Activated T-cell treated with anti-CD3 and anti-CD28 coated beads for 48 hours (primary cell): ENCODE measurements at places on chromosomes 4 and X.

- DNase-seq: no peak
These were observed 1020.9 kb upstream of the INTU start for GRCh38 chr4:126611900-126612299.

DNA sequence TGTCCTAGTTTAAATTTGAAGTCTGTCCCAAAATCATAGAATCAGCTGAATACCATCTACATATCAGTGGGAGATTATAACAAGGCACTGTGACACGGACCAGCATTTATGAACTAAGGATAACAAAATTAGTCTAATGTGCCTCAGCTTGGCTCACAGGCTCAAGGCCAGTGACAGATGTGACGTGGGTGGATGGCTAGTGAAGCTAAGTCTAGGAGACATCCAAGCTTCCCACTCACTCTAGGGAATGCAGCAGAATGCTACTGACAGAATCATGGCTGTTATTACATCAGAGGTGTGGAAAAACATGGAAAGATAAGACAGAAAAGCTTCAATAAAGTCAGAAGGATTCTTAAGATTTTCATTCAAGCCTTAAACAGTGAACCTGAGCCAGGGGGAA is 329.9 kb downstream of the NAF1 start:
- no peak for DNase-seq

GRCh38 chr4:187993827-187994226 is 1.7 kb upstream of the ZFP42 start:
- no peak for DNase-seq

GRCh38 chr4:184368290-184368689 is 106.1 kb downstream of the IRF2 start:
- DNase-seq: no peak

- no peak for DNase-seq
These were observed 387.0 kb upstream of the ACTRT1 start for GRCh38 chrX:128439159-128439558.

DNA sequence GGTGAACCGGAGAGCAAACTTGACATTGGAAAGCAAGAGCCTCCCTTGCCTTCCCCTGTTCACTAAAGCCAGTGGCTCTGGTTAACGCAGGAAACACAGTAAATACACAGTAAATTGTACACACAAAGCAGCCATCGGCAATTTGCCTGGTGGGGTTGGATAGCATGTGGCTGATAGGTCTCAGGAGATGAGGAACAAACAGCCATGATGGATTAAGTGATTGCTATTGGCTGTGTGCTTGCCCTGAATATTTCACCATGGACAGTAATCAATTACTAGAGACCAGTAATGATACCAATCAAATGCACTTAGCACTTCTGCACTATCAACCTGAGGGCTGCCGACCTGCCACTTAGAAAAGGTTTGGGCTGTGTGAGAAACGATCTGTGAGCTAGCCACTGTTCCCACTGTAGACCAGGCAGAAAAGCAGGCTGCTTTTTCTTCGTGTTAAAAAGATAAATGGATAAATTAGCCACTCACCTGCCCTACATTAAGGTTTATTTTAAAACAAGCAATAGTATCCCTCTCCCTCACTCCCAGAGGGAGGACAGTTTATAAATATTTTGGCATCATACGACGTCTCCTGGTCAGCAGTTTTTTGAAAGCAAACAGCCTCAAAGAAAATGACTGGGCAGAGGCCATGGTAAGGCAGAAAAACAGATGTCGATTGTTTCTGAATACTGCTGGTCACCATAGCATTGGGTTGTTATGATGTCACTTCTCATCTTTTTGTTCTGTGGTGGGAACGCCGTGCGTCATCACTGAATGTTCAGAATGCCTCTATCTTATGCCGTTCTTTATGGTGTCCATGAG is 167.1 kb downstream of the MAML3 start:
- no peak for DNase-seq

DNA sequence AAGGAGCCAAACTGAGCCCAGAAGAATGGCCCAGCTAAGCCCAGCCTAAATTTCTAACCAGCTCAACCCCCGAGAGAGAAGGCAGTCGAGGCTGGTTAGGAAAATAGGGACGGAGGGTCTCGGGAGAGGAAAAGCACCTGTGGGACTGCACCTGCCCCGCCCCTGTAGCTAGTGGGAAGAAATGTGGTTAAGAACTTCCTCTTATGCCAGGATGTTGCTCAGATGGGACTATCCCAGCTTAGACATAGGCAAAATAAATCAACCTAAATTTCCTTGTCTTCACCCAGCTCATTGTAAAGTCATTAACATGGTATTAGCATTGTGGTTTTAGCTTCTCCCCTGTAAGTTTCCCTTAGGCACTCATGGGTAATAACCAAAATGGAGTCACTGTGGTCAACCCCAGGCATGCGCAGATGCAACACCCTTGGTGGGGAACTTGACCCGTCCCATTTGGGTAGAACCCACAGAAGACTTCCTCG is 86.8 kb downstream of the ZNF718 start:
- no peak for DNase-seq

DNA sequence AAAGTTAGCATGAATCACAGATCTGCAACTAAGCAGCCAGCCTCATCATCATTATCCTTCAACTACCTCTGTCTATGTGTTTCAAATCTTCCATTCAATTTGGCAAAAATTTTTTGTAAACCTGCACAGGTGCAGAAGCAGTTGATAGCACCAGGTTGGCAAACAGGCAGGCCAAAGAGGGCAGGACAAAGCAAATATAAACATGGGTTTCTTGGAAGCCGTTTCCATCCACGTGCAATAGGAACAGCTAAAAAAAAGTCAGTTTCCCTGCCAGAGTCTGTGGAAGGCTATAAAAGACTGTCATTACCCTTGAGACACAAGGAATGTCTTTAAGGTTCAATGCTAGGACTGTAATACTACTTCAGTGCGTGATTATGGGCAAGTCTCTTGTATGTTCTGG is 253.2 kb downstream of the PDHA2 start:
- DNase-seq: no peak

DNA sequence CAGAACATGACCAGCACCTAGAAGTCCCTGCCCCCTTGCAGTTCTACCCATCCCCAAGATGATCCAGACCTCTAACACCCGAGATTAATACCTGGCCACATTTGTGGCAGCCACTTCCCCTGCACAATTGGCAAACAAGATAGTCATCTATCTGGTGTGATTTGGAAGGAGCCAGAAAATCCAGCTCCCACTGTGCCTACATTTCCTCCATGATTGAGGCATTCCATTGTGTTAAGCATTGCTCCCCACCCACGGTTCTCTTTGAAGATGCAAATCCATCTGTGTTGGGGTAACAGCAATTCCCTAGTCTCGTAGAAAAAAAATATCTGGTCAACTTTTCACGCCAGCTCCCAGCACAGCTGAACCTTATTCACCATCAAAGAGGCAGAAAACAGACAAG is 405.0 kb downstream of the BCOR start:
- DNase-seq: no peak
